Amniotic stem cell (primary cell): ENCODE measurements at places on chromosomes 2 and 18.

GRCh38 chr2:25617948-25618646 lies 55.3 kb downstream of the DTNB start:
- DNase-seq = peak; percentile 66

DNA sequence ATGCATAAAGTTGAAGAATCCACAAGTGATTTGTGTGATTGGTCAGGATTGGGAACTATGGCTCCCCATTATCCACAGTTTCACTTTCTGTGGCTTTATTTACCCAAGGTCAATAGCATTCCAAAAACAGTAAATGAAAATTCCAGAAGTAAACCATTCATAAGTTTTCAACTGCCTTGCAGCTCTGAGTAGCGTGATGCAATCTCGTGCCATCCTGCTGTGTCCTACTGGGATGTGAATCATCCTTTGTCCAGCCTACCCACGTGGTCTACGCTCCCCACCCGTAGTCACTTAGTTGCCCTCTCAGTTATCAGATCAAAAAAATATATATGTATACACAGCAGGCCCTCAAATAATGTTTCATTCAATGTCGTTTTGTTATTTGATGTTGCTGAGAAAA lies 89.0 kb upstream of the DLGAP1 start:
- no peak for DNase-seq

- DNase-seq = no peak
Measured at GRCh38 chr2:108270768-108271506, 17.8 kb upstream of the SULT1C2 start.

DNA sequence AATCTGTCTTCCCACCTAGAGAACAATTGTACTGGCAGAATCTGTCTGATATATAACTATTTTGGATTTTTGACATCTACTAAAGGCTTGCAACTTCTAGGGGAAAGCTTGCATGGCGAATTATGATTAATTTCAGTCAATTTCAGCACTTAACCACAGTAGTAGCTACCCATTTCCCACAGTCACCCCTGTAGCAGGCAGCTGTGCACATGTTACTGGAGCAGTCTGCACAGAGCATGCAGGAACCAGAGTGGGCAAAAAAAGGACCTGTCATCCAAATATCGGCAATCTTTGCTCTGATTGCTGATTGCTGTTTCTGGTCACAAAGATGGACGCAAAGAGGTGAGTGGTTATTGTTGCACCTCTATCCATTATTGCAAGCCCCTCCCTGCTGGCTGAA lies 473.3 kb downstream of the SPAG16 start:
- DNase-seq = no peak

DNA sequence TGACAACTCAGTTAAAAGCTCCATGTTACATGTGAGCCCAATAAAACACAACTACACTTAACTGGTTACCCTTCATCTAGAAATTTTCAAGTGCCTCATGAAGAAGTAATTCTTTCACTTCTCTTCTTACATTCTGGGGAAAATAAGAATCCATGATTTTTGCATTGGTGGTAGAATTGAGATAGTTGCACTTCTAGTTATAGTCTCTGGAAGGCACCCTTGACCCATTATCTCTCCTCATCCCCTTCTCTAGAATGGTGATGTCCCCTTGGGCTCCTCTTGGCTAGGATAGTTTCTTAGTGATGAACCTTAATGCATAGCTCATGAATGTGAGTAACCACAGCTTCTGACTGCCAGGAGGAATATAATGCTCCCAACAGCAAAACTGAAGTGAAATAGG lies 3.6 kb downstream of the LGALSL start:
- no peak for DNase-seq

DNA sequence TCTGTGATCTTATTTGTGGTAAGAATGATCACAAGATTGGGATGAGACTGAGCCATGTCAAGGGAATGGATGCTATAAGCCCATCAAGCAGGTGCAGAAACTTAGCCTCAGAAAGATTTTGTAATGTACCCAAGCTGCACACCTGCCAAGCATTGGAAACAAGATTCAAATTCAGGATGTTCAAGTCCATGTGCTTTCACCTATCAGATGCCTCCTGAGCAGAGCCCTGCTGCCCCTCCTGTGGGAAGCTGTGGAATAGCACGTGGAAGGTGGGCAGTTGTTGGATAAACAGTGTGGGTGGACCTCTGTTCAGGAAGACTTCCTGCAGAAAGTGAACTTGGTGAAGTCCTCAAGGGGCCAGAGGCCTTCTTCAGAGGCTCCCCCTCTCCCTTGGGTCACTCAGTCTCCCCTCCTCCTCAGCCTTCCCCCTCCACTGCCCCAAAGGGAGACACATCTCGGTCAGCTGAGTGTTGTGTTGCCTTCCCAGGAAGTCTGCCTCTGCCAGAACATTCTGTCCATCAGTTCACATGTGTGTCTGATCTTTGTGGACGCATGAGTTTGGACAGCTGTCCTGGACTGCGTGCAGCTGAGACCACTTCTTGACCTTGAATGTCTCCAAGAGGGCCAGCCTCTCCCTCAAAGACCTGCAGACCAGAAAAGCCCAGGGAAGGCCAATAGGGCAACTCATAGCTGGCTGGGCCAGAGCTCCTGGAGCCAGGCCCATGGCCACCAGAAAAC lies 186.1 kb downstream of the INHBB start:
- no peak for DNase-seq

GRCh38 chr2:29061176-29061575 lies 13.1 kb downstream of the PCARE start:
- no peak for DNase-seq

DNA sequence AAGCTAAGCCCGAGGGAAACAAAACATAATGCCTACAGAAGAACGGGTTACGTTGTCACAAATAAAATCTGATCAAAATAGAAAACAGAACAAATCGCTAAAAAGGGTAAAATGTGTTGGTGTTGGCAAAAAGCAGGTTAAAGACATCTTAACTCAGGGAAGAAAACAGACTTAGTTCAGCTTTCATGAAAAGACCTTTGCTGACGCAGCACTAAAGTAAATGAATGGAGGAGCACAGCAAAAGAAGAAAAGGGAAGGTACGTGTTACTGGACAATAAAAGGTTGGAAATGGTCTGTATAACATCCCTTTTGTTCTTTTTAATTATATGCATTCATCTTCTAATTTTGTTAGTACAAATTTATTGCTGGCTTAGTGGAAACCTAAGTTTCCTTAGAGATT lies 117.4 kb upstream of the DSEL start:
- no peak for DNase-seq

DNA sequence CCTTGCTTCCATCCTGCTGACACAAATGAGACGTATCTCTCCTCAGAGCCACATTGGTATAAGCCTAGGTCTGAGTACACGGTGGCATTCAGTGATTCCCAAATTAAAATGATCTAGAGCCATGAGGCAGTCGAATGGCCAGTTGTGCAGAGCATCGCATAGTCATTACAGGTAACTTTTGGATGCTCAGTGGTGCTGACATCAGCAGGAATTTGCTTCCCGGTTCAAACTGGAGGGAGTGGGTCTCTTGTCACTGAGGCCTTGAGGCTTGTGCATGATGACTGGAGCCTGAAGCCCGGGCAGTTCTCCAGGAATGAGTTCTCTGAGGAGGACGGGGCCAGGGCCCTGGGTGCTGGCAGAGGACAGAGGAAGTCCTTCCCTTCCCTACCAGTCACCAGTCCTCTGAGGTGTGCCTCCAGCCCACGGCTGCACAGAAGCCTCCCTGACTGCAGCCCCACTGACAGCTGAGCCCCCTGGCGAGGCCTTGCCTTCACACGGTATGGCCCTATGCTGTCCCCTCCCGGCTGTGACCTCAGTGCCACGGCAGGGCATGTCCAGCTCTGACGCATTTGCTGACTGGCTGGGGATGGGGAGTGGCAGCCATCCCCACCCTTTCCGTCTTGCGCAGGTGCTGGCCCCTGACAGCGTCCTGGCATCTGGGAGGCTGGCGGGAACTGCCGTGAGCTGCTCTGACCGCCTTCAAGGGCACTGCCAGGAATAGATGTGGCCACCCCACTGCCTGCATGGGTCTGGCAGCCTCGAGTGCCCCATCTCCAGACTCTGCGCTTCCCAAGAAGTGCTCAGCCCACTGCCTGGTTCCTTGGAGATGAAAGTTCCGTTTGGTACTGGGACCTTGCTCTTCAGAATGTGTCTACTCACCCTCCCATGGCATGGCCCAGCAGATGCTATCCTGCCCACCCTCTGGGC lies 117.4 kb downstream of the CELF4 start:
- DNase-seq = no peak

GRCh38 chr2:167480986-167481309 lies 592.7 kb downstream of the XIRP2 start:
- DNase-seq = no peak

- no peak for DNase-seq
Measured at GRCh38 chr18:38198956-38199355, 633.4 kb upstream of the CELF4 start.
